ENCODE measurements at places on chromosomes 2 and 18.

GRCh38 chr2:35168351-35168750 lies 1187.2 kb upstream of the CRIM1 start:
- no peak for DNase-seq

DNA sequence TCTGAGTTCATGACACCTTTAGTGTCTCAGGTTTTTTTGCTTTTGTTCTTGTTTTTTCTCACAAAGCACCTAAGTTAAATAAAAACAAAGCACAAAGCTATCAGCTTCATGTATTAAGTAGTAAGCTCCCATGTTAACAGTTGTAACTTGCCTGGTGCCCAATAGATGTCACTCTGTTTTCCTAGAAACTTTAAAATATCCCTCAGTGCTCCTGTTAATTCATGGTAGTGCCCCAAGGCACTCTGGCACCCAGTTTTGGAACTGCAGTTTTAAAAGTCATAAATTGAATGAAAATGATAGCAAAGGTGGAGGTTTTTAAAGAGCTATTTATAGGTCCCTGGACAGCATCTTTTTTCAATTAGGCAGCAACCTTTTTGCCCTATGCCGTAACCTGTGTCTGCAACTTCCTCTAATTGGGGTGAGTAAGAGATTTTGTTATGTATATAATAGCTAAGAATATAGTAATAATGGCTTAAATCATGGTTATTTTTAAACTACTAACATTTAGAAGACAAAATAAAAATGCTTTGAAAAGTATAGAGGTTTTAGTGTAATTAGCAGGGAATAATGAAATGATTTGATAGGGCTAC lies 555.0 kb upstream of the TMEFF2 start:
- DNase-seq, result no peak

- no peak for DNase-seq
Observed at GRCh38 chr2:114405247-114406116, 37.0 kb upstream of the DPP10 start.

- DNase-seq, result no peak
Observed at GRCh38 chr2:34105006-34105767, 506.1 kb upstream of the FAM98A start.

GRCh38 chr2:168490946-168491605 lies 35.0 kb downstream of the CERS6 start:
- no peak for DNase-seq

DNA sequence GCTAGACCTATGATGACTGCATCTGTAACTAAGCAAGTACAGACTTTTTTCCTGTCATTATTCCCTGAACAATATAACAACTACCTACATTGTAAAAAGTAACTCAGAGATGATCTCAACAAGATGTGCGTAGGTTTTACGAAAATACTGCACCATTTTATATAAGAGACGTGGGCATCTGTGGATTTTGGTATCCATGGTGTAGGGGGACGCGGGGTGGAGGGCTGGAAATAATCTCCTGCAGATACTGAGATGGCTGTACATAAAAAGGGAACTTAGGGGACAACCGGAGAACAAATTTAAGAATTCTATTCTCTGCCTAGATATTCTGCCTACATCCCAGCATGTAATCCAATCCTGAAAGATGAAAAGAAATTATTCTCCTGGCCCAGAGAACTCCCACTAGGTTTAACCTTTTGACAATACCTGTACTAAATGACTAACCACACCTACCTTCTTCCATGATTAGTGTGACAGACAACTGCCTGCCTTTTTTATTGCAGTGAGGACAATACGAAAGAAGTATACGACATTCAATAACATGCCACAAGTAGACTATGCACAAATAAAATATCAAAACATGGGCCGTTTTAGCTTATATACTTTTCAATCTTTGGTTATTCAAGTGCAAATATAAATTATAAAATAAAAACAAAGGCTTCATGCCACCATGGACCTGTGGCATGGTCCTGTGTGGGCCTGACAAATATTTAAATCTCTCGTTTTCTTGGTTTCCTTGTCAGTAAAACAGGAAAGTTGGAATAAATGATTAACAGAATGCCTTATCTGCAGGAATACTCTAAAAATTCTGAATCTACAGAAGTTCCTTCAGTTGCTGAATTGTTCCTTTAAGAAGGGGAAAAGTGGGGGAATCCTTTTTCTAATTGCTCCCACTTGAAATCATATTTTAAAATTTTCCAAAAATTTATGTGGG lies 46.3 kb downstream of the RTN4 start:
- no peak for DNase-seq

- DNase-seq, result no peak
Observed at GRCh38 chr2:151520976-151521375, 111.3 kb downstream of the RIF1 start.

DNA sequence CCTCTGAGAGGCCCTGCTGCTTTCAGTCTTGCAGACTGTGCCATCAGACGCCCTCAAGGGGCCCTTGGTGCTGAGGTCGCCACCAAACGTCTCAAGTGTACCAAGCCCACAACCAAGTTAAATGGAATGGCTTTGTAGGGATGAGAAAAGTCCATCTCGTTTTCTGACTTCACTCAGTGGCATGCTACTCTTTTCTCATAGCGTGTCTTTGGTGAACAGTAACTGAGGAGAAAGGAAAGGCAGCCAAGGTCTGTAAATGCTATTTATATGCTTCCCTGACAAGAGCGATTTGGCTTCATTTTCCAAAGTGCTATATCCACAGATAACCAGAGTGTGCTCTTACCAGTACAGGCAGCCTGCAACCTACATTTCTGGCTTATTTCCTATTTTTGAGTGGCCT lies 123.0 kb downstream of the MTX2 start:
- no peak for DNase-seq

DNA sequence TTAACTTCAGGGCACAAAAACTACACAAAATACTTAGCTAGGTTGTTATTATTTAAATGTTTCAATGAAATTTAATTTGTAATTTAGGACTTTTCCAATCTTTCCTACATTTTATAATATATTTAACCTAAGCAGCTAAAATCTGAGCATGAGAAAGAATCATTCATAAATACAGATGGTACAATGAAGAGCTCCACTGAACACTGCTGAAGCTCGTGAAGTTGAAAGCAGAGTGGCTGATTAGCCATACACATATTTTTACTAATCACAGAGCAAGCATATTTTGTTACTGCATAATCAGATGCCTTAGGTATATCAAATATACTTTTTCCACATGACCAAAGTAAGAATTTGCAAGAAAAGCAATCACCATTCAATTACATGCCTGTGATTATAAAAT lies 184.9 kb upstream of the ETAA1 start:
- no peak for DNase-seq

DNA sequence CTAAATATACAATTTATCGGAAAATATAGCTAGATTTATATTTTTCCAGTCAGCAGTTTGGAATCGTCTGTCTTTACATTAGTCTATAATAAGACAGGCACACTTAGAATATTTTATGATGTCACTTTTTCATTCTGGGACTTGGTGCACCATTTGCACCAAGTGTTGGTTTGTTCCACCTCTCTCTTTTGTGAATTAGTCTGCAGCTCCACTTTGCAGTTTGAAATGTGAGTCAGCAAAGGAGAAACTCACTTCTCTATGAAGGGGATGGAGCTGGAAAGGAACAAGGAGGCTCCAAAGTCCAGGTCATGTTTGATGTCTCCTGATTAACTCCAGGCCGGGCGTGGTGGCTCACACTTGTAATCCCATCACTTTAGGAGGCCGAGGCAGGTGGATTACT lies 63.8 kb upstream of the RTN4 start:
- no peak for DNase-seq

DNA sequence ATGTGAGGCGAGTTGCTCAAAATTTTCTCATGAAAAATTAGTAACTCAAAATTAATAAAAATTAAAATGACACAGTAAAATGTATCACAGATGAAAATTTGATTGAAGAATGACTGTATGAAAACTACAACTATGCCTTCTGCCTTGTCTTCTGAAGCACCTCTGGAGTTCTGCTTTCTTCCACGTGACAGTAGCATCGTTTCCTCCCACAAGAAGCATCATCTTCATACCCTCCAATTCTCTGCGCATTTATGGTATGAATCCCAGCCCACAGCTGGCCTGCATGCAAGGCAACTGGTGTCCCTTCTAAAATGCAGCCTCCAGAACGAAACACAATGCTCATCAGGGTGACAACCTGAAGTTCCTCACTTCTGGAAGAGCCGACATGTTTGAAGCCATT lies 189.9 kb downstream of the MYO1B start:
- no peak for DNase-seq

DNA sequence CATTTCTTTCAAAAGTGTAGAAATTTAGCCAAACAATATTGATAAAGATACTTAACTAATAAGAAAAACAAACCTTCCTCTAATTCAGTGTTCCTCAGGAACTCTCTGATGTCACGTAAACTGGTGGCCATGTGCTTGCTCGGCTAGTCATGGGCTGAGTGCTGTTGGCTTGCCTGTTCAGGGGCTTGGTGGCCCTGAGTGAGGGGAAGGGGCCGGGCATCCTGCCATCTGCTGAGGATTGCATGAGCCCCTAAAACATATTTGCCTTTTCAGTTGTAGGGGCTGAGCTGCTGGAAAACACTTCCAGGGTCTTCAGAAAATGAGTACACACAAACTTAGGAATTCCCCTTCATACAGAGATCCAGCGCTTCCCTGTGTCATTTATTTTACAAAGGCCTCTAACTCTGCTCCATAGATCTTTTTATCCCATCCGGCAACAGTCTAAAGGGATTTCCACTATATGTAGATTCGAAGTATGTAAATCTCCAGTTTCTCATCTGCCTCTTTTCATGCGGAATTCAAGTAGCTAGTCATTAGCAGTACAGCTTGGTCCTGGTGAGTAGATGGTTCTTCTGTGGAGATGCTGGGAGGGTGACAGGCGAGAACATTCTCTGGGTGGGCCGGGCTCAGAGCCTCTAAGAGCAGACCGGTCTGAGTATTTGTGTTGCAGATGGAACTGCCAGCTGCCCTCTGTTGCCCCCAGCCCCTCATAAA lies 20.1 kb upstream of the NFATC1 start:
- no peak for DNase-seq

- no peak for DNase-seq
Observed at GRCh38 chr2:149860276-149860921, 272.8 kb upstream of the MMADHC start.

- no peak for DNase-seq
Observed at GRCh38 chr18:56245866-56246580, 392.4 kb downstream of the TXNL1 start.

DNA sequence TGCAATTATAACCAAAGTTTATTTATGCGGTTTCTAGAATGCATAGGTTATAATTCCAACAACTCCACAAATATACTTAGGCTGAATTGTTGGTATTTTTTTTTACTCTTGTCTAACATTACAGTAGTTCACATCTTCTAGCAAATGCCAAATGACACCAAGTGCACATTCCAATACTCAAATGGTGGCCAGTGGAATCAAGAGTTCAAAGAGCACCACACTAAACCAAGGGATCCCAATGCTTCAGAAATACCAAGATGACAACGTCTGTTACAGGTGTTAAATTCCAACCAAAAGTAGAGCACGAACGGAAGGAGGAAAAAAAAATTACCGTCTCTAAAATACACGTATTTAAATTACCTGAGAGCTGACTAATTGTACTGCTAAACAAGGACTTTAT lies 136.2 kb downstream of the TMEM247 start:
- DNase-seq, result no peak

DNA sequence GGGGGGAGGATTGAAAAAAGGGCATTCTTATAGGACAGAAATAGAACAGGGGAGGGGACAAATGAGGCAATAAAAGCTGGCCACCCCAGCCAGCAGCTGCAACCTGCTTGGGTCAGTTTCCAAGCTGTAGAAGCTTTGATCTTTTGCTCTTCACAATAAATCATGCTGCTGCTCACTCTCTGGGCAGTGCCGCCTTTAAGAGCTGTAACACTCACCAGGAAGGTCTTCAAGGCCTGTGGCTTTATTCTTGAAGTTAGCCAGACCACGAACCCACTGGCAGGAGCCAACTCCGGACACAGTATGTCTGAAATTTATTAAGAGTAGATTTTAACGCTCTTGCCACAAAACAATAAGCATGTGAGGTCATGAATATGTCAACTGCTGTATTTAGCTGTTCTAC lies 649.9 kb upstream of the RAB6C start:
- DNase-seq, result no peak
